Sigmoid colon (tissue), 7 donors: ENCODE measurements at places on chromosomes 5 and 9.

- DNase-seq = no peak
Measured at GRCh38 chr5:112637343-112637742, 100.3 kb upstream of the APC start.

DNA sequence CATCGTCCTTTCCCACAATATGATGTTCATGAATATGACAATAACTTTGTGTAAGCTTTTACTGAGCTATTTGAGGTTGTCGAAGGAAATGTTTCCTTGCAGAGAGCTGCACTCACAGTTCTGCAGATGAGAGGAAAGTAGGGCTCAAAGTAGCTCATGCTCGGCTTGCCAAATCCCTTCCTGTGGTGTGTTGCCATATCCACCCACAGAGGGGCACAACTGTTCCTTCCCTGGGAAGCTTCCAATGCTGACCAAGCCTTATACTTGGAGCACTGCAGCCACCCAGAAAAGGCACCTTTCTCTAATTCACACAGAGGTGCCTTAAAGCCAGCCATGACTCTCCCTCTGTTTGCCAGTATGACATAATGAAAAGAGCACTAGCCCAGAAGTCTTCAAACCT is 390.3 kb downstream of the CAAP1 start:
- DNase-seq = no peak

- no peak for DNase-seq
Measured at GRCh38 chr9:133779516-133780403, 41.6 kb upstream of the SARDH start.

- no peak for DNase-seq
Measured at GRCh38 chr5:143337946-143338345, 65.5 kb downstream of the NR3C1 start.

- DNase-seq = peak; percentile 49
Measured at GRCh38 chr5:131983244-131983771, 28.1 kb downstream of the ACSL6 start.

DNA sequence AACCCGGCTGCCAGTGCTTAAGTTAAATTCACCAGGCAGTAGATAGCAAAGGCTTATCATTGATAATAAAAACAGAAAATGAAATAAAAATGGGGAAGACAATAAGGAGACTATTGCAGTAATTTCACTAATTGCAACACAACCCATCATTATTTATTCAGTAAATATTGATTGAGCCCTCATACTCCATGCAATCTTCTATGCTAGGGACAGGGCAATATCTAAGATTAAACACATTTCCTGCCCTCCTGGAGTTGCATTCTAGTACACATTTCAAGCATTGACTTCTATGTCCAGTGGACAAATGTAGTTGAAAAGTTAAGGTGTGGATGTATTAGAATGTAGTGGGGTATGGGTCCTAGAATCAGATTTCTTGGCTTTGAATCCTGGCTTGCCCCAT is 12.8 kb downstream of the MEGF10 start:
- DNase-seq = no peak

- no peak for DNase-seq
Measured at GRCh38 chr5:76152161-76152560, 69.0 kb downstream of the SV2C start.

DNA sequence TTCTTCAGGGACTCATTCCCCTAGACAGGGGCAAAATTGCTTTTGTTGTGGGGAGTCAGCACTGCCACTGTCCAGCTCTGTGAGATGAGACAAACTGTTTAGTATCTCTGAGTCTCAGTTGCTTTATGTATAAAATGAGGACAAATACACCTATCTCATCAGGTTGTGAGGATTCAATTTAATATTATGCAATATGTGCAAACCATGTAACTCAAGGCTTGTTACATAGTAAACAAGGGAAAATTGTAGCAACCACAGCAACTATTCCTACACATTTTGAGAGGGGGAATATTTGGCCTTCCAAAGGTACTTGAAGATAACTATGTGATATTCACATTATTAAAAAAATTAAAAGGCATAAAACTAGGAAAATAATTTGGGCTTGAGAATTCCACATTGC is 411.9 kb upstream of the SLC30A5 start:
- DNase-seq = no peak

DNA sequence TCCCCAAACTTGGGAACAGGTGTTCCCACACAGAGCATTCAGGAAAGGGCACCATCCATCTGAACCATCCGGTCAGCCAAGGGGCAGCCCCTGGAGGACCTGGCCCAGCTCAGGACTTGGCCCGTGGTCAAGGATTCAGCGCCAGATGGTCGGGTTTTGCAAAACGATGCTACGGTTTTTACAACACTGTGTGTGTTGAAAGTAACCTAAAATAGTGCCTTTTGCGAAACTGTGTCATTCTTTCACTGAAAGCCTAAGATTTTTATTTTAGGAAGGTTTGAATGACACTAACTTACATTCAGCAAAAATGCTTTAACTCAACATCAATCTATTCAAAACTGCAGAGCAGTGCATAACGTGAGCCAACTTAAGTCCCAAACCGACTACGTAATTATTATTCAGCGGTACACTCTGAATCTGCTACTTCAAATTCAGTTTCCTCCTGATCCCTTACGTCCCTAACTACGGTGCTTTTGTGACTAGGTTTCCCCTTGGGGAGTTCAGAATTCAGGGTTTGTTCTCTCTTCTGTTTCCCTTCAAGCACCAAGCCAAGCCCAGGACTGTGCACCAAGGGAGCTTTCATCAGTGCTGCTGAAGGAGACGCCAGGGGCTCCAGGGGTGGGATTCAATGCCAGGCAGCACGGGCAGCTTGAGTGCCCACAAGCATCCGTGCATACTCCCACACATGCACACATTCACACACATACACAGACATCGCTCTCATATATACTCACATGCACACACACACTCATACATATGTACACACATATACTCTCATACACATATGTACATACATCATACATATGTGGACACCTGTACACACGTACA is 25.8 kb downstream of the LPCAT1 start:
- no peak for DNase-seq

DNA sequence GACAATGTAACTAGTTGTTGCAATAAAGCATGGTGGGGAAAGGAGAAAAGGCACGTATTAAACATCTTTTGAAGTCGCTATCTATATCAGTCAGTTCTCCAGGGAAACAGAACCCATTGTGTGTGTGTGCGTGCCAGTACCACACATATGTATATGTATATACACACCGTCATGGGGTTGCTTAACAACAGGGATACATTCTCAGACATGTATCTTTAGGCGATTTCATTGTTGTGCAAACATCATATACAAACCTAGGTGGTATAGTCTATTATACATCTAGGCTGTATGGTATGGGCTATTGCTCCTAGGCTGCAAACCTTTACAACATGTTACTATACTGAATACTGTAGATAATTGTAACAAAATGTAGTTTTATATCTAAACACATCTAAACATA is 2.3 kb downstream of the CDKN2B-AS1 start:
- no peak for DNase-seq

- no peak for DNase-seq
Measured at GRCh38 chr5:56405116-56405908, 172.2 kb upstream of the ANKRD55 start.

GRCh38 chr5:6660688-6661087 is 27.4 kb downstream of the SRD5A1 start:
- no peak for DNase-seq

- no peak for DNase-seq
Measured at GRCh38 chr9:93048566-93049448, 9.7 kb upstream of the SUSD3 start.

- no peak for DNase-seq
Measured at GRCh38 chr5:169112016-169112415, 188.9 kb downstream of the SLIT3 start.

DNA sequence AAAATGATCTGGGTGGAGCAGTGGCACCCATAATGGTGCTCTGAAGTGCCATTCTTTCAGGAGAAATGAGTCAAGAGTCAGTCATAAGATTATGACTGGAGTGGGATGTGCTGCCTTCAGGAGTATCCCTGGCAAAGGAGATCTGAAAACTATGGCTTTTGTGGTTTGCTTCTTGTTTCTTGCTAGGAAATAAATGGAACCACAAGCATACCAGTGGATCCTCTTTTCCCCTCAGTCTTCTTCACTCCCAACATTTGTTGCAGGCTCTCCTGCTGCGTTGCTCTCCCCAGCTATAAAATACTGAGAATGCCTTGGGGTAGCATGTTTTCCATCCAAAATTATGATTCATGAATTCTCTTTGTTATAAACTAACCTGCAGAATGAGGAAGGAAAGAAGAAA is 199.1 kb downstream of the NNT start:
- no peak for DNase-seq

DNA sequence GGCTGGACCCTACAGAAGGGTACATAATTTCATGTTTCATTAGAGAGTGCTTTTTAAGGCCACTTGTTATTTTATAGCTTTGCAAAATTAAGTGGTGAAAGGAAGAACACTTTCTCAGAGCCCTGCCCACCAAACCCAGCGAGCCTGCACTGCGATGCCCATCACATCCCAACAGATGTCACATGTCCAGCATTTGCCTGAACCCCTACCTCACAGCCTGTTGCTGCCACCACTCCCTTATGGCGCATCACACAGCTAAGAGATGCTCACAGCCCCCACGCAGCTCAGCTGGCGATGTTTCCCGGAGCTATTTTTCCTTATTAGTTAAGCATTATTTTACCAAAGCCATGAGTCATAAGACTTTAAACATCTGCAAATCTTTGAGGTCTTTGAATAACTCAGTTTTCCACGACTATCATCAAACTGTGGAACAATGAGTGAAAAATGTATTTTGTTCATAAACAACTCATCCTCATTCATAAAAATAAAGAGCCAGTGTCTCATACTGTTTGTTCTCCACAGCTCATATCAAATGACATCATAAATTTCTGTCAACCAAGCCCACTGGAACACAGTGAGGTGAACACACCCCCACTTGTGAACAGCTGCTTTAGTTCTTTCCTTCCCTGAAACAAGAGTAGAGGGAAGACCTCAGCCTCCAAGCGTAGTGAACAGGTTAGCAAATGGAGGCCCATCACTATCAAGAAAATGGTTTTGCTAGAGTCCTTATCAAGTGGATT is 104.9 kb downstream of the SYK start:
- DNase-seq = no peak

GRCh38 chr5:147930769-147931168 is 24.4 kb upstream of the C5orf46 start:
- no peak for DNase-seq

GRCh38 chr9:13705918-13706317 is 426.4 kb upstream of the MPDZ start:
- DNase-seq = peak; percentile 85

DNA sequence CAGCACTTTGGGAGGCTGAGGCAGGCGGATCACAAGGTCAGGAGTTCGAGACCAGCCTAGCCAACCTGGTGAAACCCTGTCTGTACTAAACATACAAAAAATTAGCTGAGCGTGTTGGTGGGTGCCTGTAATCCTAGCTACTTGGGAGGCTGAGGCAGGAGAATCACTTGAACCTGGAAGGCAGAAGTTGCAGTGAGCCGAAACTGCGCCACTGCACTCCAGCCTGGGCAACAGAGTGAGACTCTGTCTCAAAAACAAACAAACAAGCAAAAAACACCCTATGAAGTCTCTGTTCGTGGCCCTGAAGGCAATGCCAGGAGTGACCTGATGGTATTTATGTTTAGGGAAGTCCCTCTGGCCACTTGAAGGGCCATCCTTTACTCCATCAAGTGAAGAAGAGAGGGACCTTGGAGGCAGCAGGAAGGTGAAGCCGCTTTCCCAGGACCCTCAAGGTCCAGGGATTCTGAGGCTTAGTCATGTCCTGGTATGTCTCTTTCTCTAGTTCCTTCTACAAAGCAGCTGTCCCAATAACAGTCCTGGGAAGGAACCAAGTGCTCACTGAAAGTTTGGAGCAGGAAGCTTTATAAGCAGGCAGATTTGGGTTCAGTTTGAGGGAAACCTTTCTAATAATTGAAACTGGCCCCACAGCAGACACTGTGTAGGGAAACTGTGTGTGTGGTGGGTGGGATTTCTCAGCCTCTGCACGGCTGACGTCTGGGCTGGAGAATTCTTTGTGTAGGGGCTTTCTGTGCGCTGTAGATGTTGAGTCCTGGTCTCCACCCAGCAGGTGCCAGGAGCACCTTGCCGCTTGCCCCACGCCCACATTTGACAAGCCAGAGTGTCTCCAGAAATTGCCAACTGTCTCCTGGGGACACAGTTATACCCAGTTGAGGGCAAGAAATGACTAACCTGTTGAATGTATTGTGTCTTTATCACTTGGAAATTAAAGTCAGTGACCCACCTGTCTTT is 12.5 kb downstream of the PHF2 start:
- DNase-seq = no peak

- no peak for DNase-seq
Measured at GRCh38 chr5:175236176-175236575, 207.8 kb downstream of the DRD1 start.

- DNase-seq = no peak
Measured at GRCh38 chr5:103145196-103145595, 25.1 kb downstream of the PPIP5K2 start.

DNA sequence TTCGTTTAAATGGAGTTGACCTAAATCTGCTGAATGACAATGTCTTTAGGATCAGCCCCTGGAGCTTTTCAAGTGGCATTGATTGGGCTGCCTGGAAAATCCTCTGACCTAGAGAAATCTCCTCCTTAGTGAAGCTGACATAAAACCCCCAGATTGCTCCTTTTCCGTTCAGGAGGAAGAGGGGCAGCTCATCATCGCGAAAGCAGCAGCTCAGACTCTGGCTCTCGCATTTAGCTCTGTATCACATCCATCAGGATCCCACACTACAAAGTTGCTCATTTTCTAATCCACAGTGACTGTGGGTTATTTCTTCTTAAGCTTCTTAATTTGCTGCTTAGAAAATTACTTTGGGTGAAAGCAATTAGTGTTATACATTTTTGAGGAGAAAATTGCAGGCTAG is 373.7 kb downstream of the ENC1 start:
- no peak for DNase-seq

DNA sequence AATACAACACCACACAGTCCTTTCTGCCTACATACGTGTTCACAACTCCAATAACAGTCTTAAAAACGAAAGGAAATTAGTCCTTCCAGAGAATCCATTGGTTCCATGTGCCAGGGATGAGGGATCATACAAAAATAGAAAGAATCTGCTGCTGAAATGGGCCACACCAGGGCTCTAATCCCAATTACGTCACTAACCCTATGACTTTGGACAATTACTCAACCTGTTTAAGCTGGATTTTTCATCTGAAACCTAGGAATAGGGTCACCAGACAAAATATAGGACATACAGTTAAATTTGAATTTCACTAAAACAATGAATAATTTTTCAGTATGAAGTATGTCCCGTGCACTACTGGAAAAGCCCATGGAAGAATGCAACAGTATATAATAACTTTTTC is 264.7 kb downstream of the YTHDC2 start:
- no peak for DNase-seq

- no peak for DNase-seq
Measured at GRCh38 chr5:168585119-168585856, 6.1 kb upstream of the PANK3 start.
